Esophagus muscularis mucosa (tissue), 4 donors: ENCODE measurements at places on chromosomes 4 and X. TPM values are rescaled to one million over a fixed set of nuclear protein-coding genes. Genes with fewer than 3 reads are reported as not detected.

The SLITRK4 gene
- total RNA-seq: 1.9 TPM

The BMPR1B gene
- 19.7 TPM for total RNA-seq

The XKRX gene
- 0.17 TPM for total RNA-seq

The CLDN2 gene
- 0.11 TPM for total RNA-seq

The RRH gene
- total RNA-seq: not detected

The CT45A1 gene
- not detected for total RNA-seq

The FAM9B gene
- total RNA-seq: not detected

The ACTRT1 gene
- not detected for total RNA-seq

The GYG2 gene
- 4.6 TPM for total RNA-seq

The PJA1 gene
- 17.0 TPM for total RNA-seq

The MYOZ2 gene
- total RNA-seq: 2.1 TPM

The IGSF1 gene
- 1.2 TPM for total RNA-seq

The SLBP gene
- 41.5 TPM for total RNA-seq
